ENCODE measurements at places on chromosomes 6 and 20.

DNA sequence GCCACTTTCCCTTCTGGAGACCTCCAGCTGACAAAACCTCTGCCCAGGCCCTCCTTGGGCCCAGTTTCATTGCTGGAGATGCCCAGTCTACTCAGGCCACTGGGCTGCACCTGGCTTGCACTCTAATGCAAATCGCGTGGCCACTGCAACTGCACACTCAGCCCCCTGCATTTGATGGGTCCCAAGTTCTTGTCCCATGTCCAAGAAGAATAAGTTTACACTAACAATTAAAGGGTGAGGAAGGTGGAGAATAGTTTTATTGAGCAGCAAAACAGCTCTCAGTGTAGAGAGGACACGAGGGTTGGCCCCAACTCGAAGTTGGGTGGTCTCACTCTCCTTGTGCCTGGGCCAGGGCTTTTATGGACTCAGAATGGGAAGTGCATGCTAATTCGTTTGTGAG lies 31.9 kb upstream of the THEMIS start:
- no peak for DNase-seq

DNA sequence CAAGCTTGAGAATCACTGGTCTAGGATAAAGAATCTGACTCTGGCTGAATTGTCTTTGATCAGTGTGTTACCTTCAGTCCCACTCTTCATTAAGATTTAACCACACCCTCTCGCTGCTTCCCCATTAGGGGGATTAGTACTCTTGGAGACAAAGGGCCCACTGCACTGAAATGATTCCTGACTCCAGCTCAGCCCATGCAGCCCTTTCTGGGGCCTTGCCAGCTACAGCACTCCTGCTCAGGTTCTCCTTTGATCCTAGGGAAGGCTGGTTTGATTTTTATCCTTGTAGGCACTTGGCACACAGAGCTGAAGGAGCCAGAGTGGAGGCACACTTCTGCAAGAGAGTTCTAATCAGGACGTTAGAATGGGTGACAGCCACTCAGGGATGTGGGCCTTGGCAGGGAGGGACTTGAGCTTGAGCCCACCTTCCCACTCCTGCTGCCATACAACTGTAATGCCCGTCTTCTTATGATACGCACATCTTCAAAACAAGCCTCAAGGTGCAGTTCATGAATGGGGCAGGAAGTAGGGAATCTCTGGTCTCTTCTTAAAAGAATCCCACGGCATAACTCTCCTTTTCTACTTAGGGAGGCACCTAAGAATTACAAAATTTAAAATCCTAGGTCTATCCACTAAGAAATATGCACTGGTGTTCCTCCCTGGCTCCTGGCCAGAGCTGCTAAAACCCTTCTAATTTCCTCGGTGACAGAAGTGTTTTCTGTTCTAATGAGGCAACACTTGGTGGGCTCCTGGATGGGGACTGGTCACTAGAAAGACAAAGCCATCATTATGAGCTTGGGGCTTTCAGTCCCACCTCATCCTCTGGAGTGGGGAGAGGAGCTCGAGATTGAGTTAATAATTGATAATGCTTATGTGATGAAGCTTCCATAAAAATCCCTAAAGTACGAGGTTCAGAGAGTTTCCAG lies 1.5 kb upstream of the SLA2 start:
- DNase-seq: no peak

DNA sequence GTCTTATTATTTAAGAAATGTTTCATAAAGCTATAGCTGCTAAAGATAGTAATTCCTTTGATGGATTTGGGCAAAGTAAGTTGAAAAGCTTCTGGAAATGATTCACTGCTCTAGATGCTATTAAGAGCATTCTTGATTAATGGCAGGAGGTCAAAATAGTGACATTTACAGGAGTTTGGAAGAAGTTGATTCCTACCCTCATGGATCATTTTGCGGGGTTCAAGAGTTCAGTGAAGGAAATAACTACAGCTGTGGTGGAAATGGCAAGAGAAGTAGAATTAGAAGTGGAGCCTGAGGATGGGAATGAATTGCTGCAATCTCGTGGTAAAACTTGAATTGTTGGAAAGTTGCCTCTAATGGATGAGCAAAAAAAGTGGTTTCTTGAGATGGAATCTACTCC lies 316.1 kb downstream of the UTRN start:
- no peak for DNase-seq

DNA sequence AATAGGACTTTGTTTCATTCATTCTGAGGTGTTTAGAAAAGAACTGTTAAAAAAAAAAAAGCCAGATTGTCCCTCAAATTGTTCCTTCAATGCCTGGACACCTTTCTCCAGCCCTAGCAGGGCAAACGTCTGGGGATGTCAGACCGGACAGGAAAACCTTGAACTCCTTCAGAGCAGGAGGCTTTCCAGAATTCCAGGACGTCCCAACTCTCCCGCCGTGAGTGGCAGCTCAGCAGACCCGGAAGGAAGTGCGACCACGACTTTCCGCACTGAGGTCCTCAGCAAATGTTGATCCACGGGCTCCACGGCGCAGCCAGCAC lies 139.1 kb downstream of the DLL1 start:
- no peak for DNase-seq

GRCh38 chr20:47143657-47144056 lies 212.8 kb downstream of the ZMYND8 start:
- DNase-seq: no peak

DNA sequence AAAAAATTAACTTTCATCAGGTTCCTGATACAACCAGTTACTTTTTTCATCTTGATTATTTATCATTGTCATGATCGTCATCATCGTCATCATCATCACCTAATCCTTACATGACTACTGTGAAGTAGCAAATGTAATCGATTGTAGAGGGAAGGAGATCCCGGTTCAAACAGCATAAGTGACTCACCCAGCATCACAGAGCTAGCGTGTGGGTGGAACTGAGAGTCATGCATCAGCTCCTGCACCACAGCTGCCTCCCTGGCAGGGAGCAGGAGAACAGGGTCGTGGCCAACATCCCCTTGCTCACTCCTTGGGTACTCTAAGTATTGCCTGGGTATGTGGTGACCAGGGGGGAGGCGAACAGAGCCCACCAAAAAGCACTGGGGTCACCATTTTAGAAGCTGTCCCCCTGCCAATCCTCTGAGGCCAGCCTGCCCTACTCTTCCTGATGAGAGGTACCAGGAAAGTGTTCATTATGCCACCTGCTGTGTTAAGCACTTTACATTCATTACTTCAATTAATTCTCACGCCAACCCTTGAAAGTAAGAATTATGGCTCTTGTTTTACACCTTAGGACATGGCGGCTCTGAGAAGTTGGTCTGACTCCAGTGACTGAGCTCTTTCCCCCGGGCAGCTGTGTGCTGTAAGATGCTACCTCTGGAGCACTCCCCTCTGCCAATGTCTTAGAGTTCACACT lies 425.2 kb downstream of the CD83 start:
- peak; percentile 92 for DNase-seq

- no peak for DNase-seq
These were observed 11.8 kb upstream of the CAP2 start for GRCh38 chr6:17381424-17382147.
